ENCODE measurements at places on chromosomes 5 and 9.

- peak; percentile 31 for DNase-seq
Measured at GRCh38 chr5:149730620-149731331, 666 bp downstream of the PPARGC1B start.

GRCh38 chr5:83718936-83719495, 1.6 kb downstream of the HAPLN1 start:
- DNase-seq = no peak

DNA sequence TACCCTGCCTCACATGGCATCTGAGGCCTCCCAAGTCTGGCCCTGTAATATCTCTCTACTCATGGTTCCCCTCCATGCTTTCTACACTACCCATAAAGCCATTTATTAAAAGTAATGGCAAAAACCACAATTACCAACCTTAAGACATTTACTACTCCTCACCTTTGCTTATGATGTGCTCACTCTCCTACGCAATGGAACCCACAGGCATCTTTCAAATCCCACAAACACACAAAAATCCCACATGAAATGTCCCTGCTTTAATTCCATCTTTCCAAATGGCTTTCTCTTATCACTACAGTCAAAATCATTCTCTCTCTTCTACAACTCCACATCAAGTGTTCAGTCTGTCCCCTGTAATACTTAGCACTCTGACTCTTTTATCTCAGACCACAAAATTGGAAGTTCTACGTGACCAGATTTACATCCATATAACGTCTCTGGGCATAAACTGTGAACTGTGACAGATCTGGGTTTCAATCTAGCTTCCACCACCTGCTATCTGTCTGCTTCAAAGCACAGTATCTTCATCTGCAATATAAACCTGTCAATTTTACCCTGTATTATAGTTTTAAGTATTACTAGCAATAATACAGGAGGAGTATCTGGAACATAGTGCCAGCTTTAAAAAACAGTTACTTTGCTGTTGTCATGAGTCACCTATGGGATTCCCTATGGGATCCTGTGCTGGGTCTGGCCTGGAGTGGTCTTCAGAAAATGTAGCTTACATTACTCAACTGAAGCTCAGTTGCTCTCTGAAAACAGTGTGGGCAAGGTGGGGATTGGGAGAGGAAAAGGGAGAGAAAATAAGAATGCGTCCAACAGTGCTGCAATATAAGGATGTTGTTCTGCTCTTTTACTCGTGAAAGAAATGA, 137.1 kb upstream of the TRIM32 start:
- DNase-seq = no peak

DNA sequence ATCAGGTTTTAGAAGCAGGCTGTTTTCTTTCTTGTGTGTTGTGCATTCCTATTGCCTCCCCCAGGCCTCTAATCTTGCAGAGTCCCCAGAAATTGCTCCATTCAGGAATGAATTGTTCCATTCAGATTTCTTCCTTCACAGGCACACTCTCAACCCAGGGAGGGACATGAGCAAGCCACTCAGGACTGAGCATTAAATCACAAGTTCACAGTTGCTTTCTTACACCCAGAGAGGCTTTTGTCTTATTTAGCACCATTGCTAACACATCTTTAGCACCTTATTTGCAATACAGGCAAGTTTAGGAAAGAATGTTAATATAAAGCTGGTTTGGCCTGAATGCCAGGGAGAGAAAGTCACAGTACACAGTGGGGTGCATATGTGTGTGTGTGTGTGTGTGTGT, 221.4 kb downstream of the RAB3C start:
- no peak for DNase-seq

GRCh38 chr5:42064821-42065220, 139.7 kb downstream of the FBXO4 start:
- no peak for DNase-seq

GRCh38 chr9:131562032-131562959, 17.0 kb downstream of the PRRT1B start:
- DNase-seq = no peak

DNA sequence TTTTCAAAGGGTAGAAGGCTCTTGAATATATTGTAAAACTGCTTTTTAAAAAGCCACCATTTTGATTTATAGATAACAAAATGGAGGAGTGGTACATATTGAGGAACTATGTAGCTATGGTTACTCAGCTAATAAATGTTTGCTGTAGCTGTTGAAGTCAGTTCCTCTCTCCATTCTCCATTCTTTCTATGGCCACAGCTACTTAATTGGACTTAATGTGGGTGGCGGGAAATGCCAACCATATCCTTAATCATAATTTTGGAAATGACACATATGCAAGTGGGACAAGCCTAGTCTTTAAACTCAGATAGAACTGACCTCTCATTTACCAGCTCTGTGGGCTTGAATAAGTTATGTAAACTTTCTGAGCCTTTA, 10.6 kb downstream of the CDKN2A start:
- DNase-seq = no peak

DNA sequence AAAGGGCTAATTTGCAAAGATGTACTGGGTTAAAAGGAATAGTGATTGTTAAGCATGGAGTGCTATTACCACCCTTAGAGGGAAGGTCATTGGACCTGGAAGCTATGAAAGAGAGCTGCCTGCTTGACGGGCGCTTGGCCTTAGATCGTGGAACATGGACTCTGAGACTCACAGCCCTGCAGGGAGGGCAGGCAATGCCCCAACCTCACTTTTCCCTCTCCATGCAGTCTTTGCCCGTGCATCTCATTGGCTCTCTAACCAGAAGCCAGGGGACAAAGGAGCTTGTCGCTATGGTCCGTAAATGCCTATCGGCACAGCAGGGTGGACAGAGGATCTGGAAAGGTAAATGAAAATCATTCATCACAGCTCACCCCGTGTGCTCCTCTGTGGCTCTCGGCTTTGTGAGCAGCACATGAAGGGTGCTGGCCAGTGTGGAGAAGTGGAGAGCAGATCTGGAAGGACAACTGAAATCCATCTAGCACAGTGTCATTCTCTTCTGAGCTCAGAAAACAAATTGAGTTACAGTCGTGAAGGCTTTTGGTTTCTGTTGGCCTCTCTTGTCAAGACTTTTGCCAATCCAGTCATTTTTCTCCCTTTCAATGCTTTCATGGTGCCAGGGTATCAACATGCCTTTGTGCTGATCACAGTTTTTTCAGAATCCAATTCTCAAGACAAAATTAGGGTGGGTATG, 186.2 kb downstream of the SNX18 start:
- no peak for DNase-seq

DNA sequence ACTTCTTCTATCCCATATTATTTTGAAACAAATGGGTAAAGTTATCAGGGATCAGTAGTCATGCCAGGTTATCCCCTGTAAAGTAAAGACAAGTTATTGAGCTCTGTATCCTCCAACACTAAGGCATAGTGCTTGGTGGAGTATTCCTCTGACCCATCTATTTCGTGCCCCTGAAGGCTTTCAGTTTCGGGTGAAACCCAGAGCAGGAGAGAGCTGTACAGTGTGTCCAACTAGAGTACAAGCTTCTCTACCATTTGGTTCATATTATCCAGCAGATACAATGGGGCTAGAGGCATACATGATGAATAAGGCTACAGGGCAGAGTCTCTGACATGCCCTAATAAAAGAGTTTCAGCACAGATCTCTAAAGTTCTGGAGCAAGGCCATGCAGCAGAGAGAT, 3.2 kb upstream of the SLC22A4 start:
- no peak for DNase-seq

DNA sequence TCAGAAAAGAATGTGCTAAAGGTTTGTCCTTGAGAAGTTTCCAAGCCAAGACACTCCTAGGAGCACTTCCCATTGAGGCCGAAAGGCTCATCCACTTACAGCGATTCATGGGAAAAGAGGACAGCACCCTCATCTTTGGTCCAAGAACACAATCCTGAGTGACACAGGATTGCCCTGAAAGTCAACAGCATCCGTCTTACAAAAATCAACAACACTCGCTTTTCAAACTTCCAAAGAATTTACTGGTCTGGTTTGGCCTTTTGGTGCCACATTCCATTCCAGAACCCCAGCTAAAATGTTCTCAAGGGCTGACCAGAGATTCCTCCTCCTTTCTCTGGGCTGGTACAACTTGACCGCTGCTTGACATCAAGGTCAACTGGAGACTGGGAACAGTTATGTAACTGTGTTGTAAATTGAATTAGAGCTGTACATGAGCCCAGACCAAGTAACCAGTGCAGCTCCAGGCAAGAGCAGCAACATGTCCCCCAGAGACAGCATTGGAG, 415.8 kb upstream of the PIK3R1 start:
- DNase-seq = no peak

DNA sequence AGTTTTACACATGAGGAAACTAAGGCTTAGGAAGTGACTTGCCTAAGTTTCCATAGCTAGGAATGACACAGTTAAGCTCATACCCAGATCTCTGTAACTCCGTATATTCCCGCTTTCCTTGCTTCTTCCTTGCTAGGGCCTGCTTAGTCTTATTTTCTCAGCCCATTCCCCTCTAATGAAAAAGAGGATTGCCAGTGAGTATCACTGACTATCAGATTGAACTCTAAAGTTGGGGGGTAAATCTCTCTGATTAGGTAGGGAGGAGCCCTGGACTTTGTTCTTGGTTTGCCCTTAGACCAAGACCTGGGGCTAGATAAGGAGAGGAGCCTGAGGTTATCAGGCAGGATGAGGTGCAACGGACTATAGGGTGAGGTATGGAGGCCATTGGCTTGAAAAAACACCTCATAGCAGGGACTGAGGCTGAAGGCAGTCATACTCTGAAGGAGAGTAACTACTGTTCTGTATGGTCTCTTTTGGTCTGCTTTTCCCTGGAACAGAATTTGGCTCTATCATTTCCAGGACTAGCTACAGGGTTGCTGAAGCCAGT, 2.5 kb downstream of the TRIM32 start:
- DNase-seq = no peak

- no peak for DNase-seq
Measured at GRCh38 chr5:59100875-59101274, 518.0 kb downstream of the RAB3C start.

DNA sequence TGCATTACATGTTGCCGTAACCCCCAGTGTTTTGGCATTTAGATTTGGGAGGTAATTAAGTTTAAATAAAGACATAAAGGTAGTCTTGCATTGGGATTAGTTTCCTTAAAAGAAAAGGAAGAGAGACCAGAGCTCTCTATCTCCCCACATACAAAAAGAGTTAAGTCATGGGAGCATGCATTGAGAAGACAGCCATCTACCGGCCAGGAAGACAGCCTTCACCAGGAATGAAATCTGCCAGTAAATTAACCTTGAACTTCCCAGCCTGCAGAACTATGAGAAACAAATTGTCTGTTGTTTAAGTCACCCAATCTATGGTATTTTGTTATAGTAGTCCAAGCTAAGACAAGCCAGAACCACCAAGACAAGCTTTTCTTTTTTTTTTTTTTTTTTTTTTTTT, 567.0 kb upstream of the CDH18 start:
- no peak for DNase-seq

DNA sequence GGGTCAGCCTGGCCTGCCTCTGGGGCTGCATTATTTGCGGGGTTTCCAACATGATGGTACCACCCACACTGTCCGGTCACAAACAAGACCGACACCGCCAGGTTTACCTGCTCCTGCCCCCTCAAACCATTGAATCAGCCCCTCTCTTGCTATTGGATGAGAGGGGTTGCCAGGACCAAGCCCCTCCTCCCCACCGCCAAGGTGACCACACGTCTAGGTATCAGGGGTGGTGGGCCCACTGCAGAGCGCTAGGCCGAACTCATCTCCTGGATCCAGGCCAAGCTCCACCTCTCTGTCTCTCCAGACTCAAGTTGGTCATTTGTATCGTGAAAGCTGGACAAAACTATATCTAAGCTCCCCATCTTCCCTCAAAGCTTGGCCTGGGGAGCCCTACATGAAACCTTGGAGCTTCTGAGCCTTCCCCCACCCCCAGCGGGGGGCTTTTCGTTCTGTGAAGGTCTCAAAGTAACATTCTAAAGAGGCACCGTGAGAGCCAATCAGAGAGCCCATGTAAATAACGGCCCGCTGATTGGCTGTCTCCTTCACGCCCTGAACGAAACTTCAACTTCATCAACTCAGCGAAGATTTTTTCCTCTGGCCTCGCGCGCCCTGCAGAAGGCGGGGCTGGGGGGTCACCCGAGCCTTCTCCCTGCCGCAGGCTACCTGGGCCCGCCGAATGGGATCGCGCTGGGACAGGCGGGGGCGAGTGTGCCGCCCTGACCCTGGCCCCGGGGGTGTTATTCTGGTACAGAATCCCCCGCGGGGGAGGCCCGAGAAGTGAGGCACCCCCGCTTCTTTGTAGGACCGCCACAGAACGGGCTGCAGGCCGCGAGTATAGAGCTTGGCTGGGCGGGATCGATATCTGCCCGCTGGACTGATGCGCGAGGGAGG, 49.6 kb upstream of the PSD2 start:
- DNase-seq = peak; percentile 29

DNA sequence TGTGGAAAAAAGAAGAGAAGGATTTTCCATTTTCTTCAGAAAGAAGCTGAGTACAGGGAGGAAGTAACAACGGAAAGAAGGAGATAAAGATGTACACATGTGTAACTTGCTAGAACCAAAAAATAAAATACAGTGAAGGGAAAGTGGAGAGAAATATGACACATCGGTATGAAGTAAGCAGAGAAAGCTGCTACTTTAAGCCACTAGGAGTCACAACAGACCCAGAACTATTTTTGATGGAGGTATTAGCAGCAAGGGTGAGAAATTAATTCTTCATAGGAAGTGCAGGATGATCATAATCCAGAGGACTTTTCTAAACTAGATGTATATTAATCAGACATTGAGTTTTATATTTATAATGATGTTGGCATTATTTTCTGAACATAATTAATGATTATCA, 88.5 kb downstream of the FAM174A start:
- no peak for DNase-seq

DNA sequence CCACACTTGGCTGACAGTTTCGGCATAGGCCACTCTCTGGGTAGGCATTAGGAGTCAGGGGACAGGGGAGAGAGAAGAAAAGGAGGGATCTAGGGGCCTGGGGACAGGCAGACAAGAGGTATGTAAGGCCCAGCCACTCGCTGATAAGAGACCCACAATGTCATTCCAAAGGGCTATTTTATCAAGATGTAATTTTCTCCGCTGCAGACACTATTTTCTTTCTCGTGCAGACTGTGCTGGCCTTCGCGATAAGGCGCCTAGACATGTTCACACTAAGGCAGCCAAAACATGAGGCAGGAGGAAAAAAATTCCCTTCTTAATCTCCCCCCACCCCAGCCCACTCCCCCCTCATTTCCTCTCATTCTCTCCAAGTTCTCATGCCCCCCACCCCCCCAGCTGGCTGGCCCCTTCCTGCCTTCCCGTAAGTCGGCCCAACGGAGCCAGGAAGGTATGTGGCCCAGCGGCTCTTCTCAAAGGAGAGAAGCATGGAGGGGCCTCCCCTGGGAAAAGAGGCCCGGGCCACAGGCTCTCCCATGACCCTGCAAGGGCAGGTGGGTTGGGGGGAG, 44.9 kb upstream of the SYNPO start:
- DNase-seq = no peak

- no peak for DNase-seq
Measured at GRCh38 chr9:83238871-83239640, 176.1 kb upstream of the RASEF start.

- no peak for DNase-seq
Measured at GRCh38 chr5:123429993-123430392, 6.8 kb upstream of the CEP120 start.
